ENCODE measurements at places on chromosomes 7 and 10.

DNA sequence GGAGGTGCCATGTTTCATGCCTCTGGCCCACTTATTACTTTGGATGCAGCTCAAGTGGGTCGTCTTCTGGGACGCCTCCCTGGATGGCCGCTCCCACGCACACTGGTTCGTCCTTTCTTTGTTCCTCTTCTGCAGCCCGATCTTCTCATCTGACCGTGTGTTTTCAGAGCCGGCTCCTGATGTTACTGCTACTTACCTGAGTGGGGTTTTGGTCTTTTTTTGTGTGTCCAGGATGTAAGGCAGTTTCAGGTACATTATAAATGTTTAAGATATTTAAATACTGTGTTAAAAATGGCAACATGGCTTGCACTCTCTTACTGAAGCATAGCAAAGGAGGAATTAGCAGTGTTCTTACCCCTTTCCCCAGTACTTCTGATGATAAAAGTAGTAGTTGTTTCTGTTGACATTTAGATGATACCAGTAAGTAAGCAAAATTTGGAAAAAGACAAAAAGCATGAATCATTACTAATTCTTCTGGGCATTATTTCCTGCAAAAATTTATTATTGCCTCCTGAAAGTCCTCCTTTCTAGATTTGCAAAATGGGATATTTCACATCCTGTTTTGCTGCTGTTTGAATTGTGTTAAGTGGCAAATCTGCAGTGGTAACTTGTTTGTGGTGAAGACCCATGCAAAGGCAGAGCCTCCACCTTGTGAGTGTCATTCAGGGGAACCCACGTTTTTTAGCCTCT is 59.4 kb downstream of the SHH start:
- DNase-seq, result no peak
- no peaks in the 10 kb centered on the region for H3K36me3 ChIP-seq
- H3K27ac ChIP-seq, result no peak overlapping the region
- peaks cover 32% of the 10 kb centered on the region for H3K4me1 ChIP-seq

- peak overlapping the region; percentile 55 for H3K4me3 ChIP-seq
- peaks cover 3% of the 10 kb centered on the region for H3K4me1 ChIP-seq
- H3K27ac ChIP-seq, result no peak overlapping the region
- DNase-seq, result no peak
Observed at GRCh38 chr10:26269754-26270153, 53.2 kb downstream of the GAD2 start.

GRCh38 chr7:65269150-65269856 is 104.4 kb upstream of the ZNF92 start:
- peaks cover 6% of the 10 kb centered on the region for H3K4me1 ChIP-seq
- no peak for DNase-seq
- no peak overlapping the region for H3K27ac ChIP-seq
- H3K4me3 ChIP-seq, result peak overlapping the region; percentile 62

GRCh38 chr7:47584536-47584895 is 2.6 kb upstream of the TNS3 start:
- H3K27ac ChIP-seq, result peak overlapping the region; percentile 91
- peaks cover 71% of the 10 kb centered on the region for H3K4me1 ChIP-seq
- no peaks in the 10 kb centered on the region for H3K36me3 ChIP-seq

DNA sequence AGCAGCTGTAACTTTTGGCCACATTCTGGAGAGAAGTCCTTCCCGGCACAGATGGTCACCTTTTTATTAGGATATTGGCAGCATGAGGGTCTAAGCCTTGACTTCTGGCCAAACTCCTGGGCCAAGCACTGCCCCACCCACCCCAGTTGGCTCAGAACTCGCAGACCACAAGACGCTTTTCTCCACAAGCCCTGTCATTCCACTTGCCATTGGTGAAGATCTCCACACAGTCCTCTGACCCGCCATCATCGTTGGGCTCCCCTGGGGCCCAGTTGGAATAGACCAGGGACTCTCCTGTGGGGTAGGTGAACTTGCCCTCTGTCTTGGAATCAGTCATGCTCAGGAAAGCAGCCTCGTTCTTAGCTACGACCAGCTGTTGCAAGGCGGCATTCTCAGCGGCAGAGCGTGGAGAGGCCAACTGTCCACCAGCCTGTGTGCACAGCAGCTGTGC is 11.2 kb downstream of the SFTPD start:
- no peaks in the 10 kb centered on the region for H3K27me3 ChIP-seq
- H3K27ac ChIP-seq, result no peak overlapping the region
- H3K4me3 ChIP-seq, result no peak overlapping the region
- H3K36me3 ChIP-seq, result peaks cover 2% of the 10 kb centered on the region
- H3K4me1 ChIP-seq, result no peaks in the 10 kb centered on the region
- no peak for DNase-seq

- no peak overlapping the region for H3K4me3 ChIP-seq
- peaks cover 3% of the 10 kb centered on the region for H3K36me3 ChIP-seq
- no peaks in the 10 kb centered on the region for H3K4me1 ChIP-seq
- no peak overlapping the region for H3K27ac ChIP-seq
- no peak for DNase-seq
- no peaks in the 10 kb centered on the region for H3K27me3 ChIP-seq
Observed at GRCh38 chr10:119521443-119522204, 20.9 kb downstream of the RGS10 start.

GRCh38 chr7:77409739-77410547 is 6.2 kb downstream of the GSAP start:
- DNase-seq, result no peak
- H3K36me3 ChIP-seq, result no peaks in the 10 kb centered on the region
- no peak overlapping the region for H3K27ac ChIP-seq
- H3K27me3 ChIP-seq, result no peaks in the 10 kb centered on the region
- no peaks in the 10 kb centered on the region for H3K4me1 ChIP-seq

- no peak for DNase-seq
- no peak overlapping the region for H3K27ac ChIP-seq
- no peaks in the 10 kb centered on the region for H3K36me3 ChIP-seq
- H3K4me1 ChIP-seq, result no peaks in the 10 kb centered on the region
- no peaks in the 10 kb centered on the region for H3K27me3 ChIP-seq
Observed at GRCh38 chr10:29326299-29326698, 37.4 kb downstream of the LYZL1 start.

- H3K4me1 ChIP-seq, result no peaks in the 10 kb centered on the region
- no peaks in the 10 kb centered on the region for H3K27me3 ChIP-seq
- no peak for DNase-seq
- no peak overlapping the region for H3K27ac ChIP-seq
- H3K36me3 ChIP-seq, result no peaks in the 10 kb centered on the region
- H3K4me3 ChIP-seq, result no peak overlapping the region
Observed at GRCh38 chr7:144018065-144018464, 17.9 kb downstream of the OR6B1 start.

DNA sequence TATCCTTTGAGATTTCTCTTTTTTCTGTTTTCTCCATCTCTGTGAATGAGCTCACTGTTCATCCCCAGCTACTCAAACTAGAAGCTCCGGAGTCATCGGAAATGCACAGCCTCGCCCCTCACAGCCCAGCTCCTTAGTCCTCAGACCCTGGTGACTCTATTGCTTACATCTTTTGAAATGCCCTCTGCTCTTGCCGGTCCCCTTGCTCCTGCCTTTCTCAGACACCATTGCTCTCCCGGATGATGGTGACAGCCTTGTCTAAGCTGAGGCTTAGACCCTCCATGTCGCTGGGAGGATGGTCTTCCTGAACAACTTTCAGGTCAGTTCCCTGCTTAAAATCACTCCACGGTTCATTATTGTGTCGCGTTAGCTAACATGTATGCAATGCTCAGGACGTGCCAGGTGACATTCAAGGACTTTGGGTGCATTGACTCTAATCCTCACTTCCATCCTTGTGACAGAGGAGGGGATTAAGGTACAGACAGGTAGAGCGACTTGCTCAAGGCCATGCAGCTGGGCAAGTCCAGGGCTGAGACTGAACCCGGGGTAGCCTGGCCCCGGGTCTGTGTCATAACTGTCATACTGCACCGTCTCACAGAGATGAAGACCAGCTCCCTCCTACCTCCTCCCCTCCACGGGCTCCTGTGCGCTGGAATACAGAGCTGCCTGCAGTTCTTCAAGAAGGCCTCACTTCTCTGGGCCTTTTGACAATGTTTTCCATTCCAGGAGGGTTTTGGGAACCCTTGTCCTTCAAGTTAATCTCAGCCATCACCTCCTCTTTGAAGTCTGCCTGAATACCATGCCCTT is 4.3 kb upstream of the UCMA start:
- no peak overlapping the region for H3K4me3 ChIP-seq
- no peak for DNase-seq
- H3K4me1 ChIP-seq, result no peaks in the 10 kb centered on the region

GRCh38 chr7:15043931-15044330 is 141.4 kb upstream of the DGKB start:
- DNase-seq, result no peak
- H3K4me3 ChIP-seq, result no peak overlapping the region
- H3K36me3 ChIP-seq, result no peaks in the 10 kb centered on the region
- no peaks in the 10 kb centered on the region for H3K27me3 ChIP-seq

- H3K4me3 ChIP-seq, result no peak overlapping the region
- no peaks in the 10 kb centered on the region for H3K4me1 ChIP-seq
- no peaks in the 10 kb centered on the region for H3K36me3 ChIP-seq
- DNase-seq, result no peak
- H3K27ac ChIP-seq, result no peak overlapping the region
Observed at GRCh38 chr10:69268761-69269416, 9.4 kb upstream of the HK1 start.

DNA sequence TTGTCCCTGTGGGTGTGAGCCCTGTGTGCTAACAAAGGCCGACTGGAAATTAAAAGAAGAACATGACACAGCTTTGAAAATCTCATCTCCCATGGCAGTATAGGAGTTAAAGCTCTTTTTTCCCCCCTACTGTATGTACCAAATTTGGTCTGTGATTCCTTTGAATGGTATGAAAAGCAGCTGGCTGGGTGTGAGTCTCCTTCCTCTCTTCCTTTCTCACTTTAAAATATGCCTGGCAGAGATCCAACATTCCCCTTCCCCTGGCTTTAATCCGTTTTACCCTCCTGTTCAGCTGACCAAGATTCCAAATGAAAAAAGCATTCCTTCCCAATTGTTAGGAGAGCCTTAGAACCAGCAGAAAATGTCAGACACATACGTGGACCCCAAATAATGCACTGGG is 225.0 kb upstream of the CELF2 start:
- peak overlapping the region; percentile 6 for H3K4me3 ChIP-seq
- H3K36me3 ChIP-seq, result no peaks in the 10 kb centered on the region
- peaks cover 10% of the 10 kb centered on the region for H3K4me1 ChIP-seq
- no peaks in the 10 kb centered on the region for H3K27me3 ChIP-seq
- no peak for DNase-seq
- no peak overlapping the region for H3K27ac ChIP-seq

DNA sequence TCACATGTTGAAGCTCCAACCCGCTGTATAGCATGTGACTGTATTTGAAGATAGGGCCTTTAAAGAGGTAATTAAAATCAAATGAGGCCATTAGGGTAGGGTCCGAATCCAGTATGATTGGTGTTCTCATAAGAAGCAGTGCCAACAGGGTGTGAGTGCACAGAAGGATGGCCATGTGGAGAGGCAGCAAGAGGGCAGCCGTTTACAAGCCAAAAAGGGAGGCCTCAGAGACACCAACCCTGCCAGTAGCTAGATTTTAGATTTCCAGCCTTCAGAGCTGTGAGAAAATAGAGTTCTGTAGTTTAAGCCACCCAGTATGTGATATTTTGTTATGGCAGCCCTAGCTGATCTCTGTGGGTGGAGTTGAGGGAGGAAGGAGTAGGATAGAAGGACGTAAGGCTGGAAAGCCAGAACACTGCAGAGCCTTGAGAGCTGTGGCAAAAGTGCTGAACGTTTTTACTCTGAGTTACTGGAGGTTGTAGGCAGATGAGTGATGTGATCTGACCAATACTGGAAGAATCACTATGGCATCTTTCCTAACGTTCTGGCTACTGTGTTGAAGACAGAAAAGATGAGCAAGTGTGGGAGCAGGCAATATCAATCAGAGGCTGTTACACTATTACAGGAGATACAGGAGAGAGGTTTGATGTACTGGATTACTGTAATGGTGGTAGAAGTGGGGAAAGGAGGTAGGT is 334.9 kb downstream of the ELMO1 start:
- no peak for DNase-seq
- no peaks in the 10 kb centered on the region for H3K4me1 ChIP-seq
- H3K4me3 ChIP-seq, result no peak overlapping the region

Data from thoracic aorta (tissue), 2 donors.